Brain (organoid and tissue), 16 donors: ENCODE measurements at places on chromosomes 5 and 9.

DNA sequence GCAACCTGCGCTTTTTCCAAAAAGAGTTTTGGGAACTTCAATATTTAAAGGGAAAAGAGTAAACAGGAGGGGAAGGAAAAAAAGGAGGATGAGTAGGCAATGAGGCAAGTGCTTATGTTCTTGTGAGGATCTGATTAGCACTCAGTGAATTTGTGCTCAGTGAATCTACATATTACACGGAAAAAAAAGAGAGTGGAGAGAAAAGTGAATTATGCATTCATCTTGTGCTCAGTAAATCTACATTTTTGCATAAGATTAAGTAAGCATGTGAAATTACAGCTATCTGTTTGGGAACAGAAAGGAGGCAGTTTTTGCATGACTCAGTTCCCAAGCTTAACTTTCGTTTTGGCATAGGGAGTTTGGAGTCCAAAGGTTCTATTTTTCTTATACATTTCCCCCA, 170.1 kb downstream of the CDH10 start:
- no peak for DNase-seq

DNA sequence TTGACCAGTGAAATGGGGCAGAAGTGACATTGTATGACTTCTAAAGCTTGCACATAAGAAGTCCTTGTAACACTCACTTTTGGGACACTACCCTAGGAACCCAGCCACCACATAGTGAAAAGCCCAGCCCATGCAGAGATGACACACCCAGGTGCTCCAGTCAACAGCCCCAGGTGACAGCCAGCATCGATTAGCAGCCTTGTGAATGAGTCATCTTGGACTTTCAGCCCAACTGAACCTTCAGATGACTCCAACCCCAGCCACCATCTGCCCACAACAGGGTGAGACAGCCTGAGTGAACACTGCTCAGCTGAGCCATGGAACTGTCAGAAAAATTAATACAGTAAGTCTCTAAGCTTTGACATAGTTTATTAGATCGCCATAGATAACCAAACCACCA, 458.6 kb downstream of the ZSWIM6 start:
- DNase-seq: no peak

GRCh38 chr5:55004729-55005128, 19.3 kb upstream of the GZMK start:
- DNase-seq: no peak

GRCh38 chr5:164097749-164098148, 592.3 kb downstream of the MAT2B start:
- DNase-seq: no peak

GRCh38 chr5:56402266-56403220, 169.4 kb upstream of the ANKRD55 start:
- peak; percentile 67 for DNase-seq

GRCh38 chr9:14320271-14321181, 6.6 kb upstream of the NFIB start:
- peak; percentile 90 for DNase-seq

DNA sequence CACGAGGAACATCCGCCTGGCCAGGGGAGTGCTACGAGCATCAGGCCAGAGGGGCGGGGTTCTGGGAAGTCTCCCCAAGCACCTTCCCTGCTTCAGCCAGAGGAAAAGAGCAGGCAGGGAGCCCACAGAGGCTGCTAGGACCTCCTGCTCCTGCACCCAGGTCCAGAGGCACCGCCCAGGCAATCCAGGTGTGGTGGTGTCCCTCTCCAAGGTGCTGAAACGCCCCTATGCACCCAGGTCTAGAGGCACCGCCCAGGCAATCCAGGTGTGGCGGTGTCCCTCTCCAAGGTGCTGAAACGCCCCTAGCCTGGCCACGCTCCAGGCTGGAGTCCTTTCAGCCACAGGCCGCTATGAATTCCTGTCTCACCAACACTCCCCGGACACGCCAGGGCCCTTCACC, 10.7 kb upstream of the UBAC1 start:
- no peak for DNase-seq

- peak; percentile 44 for DNase-seq
Measured at GRCh38 chr5:12183003-12183402, 278.8 kb upstream of the CTNND2 start.

GRCh38 chr5:108561416-108562204, 179.7 kb upstream of the FBXL17 start:
- no peak for DNase-seq

DNA sequence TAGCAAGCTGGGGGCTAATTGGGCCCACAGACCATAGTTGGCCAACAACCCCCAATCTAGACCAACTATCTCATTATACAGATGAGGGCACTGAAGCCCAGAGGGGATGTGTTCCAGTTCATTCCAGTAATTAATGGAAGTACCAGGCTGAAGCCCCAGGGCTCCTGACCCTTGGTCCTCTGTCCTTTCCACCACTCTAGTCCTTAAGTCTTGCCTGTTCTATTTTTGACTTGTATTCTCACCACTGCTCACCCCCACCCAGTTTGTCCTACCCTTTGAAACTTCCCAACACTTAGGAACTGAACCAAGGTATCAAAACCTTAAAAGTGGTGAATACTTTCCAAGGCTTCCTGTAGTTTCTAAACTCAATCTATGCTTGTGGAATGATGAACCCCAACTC, 407.4 kb downstream of the ENC1 start:
- DNase-seq: no peak

- DNase-seq: no peak
Measured at GRCh38 chr9:93646640-93647178, 70.3 kb downstream of the PHF2 start.

DNA sequence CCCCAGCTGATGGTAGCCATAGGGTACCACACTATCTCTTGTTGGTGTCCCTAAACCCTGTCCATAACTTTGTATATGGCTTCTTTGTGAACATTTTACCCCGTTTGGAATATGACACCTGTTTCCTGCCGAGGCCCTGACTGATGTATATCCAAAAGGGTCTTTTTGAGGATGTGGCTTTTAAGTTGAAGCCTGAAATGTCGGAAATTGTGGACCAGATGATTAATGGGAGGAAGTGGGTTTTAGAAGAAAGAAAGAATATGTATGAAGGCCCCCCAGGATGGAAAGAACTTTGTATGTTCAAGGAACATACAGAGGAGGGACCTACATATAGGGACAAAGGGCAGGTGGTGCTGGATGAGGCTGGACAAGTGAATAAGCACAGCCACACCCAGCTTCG, 16.7 kb upstream of the TNFSF8 start:
- no peak for DNase-seq

DNA sequence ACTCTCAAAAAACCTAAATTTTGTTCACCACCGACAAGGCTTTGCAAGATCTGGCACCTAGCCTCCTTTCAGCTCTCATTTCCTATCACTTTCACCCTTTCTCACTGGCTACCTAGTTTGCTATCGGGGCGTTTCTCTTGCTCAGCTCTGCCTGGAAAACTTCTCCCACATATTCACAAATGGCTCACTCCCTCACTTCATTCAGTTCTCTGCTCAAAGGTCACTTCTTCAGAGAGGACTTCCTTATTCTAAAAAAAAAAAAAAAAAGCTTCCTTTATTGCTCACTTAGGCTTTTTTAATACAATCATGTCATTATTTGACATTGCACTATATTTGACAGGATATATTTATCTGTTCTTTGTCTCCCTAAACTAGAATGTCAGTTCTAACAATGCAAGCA, 2.1 kb upstream of the SLC25A46 start:
- DNase-seq: no peak

DNA sequence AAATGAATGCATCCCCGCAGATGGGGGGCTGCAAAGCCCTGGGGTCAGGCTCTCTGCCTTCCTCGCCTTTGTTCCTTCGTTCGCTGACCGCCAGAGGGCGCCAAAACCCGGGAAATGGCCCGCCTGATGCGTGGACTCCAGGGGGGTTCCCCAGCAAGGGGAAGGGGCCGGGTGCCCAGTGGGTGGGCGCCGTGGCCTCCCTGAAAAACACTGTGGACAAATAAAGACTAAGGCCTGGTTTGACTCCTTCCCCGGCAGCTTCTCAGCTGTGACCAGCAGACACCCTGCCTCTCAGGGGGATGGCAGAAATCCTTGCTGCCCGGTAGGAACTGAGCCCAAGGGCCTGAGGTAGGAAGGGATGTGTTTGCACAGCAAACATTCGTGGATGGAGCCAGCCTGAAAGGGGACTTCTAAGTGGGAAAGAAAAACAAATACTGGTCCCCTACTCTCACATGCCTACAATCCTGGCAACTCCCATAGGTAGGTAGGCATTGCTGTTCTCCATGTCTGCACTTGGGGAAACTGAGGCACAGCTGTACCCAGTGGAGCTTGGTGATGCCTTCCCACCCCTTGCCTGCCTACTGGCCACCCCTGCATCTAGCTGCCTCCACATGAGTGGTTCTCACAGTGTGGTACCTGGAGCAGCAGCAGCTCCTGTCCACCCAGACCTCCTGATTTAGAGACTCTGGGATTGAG, 57.7 kb downstream of the DUSP1 start:
- DNase-seq: peak; percentile 23

GRCh38 chr9:20358207-20358606, 264.1 kb downstream of the MLLT3 start:
- no peak for DNase-seq

GRCh38 chr9:114893221-114894010, 37.0 kb downstream of the TNFSF8 start:
- no peak for DNase-seq

DNA sequence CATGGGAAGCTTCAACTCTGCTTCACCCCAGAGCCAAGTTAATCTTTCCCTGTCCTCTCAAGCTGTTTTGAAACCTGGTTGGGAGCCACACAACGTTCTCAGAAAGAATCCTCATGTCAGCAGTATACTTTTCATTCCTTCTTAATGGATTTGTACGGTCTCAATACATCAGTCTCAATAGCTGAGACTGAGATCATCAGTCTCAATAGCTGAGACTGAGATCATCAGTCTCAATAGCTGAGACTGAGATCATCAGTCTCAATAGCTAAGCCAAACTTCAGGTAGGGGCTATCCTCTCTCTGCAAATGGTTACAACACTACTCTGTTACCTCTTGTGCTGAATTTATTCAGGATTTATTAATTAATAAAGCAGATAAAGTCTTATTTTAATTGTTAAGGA, 1317.4 kb upstream of the CDH9 start:
- DNase-seq: no peak

GRCh38 chr5:133742431-133742988, 130.2 kb upstream of the FSTL4 start:
- DNase-seq: no peak

DNA sequence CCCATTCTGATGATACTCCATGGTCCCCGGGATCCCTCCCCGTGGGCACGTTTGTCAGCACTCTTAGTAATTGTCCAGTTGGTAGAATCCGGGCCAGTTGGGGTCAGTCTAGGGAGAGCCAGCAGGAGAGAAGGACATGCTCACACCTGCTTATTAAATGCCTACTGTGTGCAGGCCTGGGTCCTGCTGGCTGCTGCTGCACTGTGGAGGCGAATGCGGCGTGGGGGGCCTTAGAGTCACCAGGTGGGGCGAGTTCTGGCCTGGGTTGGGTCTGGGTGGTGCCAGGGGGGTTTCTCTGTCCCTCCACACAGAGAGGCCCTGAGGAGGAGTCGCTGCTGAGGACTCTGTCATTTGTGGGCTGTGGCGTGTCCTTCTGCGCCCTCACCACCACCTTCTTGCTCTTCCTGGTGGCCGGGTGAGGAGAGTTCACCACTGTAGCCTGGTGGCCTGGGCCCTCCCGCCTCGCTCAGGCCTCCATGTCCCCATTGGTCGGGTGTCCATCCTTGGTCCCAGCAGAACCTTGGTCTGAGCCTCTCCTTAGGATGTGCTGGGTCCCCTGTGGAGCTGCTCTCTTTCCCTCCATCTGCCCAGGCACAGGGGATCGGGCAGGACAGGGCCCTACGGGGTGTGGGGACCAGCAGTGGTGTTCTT, 17.3 kb downstream of the ADGRD2 start:
- DNase-seq: no peak

DNA sequence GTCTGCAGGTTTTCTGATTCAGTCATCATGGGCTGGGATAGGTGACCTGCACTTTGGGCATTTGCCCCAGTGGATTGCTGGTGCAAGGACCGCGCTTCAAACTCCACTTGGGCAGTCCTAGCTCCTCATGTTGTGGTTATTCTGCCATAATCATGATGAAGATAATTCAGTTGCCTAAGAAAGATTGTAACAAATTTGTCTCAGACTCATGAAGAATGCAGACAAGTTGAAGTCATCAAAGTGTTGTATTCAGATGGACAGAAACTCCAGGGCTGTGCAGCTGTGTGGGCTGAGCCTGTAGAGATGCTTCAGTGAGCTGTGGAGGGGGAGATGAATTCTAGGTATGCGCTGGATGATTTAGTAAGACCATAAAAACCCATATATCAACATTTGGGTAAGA, 38.5 kb downstream of the TARS1 start:
- DNase-seq: no peak

DNA sequence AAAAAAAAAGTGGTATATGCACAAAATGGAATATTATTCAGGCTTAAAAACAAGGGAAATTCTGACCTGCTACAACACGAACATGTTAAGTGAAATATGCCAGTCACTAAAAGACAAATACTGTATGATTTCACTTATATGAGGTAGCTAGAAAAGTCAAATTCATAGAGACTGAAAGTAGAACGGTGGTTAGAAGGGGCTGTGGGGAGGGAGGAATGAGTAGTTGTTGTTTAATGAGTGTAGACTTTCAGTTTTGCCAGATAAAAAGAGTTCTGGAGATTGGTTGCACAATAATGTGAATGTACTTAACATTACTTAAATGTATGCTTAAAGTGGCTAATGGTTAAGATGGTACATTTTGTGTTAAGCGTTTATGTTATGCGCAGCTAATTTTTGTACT, 79.5 kb upstream of the IL12B start:
- no peak for DNase-seq

- DNase-seq: no peak
Measured at GRCh38 chr9:101893661-101894646, 155.5 kb upstream of the GRIN3A start.

GRCh38 chr9:11003836-11004235, 391.0 kb upstream of the PTPRD start:
- DNase-seq: no peak

DNA sequence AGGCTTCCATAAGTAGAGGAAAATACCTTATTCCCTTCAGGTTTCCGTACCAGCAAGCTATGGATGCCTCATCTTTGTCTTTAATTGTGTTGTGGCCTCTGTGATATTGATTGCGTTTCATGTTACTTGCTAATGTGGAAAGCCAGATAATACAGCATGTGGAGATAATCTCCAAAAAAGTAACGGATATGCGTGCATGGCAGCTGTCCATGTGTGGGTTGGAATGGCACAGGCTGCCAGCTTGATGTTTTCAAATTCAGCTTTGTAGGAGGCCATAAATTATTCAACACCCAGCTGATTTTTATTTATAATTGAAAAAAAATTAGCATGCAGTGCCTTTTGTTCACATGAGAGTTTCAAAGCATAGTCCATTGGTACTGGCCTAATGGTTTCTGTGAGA, 144.9 kb downstream of the GIN1 start:
- peak; percentile 48 for DNase-seq
